ENCODE measurements at places on chromosomes 4 and X. TPM values are rescaled to one million over a fixed set of nuclear protein-coding genes. Genes with fewer than 3 reads are reported as not detected.

SSX2 gene
- total RNA-seq, result not detected

LINC00632 gene
- 56.4 TPM for total RNA-seq

PTCHD1 gene
- total RNA-seq, result 0.11 TPM

IL13RA1 gene
- total RNA-seq, result 48.4 TPM

MAGEA6 gene
- total RNA-seq, result not detected

NXF3 gene
- 0.32 TPM for total RNA-seq

PHOX2B gene
- not detected for total RNA-seq

GRCh38 chrX:129781680-129782495 lies 2.1 kb downstream of the SASH3 start:
- peak; percentile 17 for DNase-seq

GRCh38 chrX:10240918-10241317 lies 84.1 kb downstream of the CLCN4 start:
- no peak for DNase-seq

DNA sequence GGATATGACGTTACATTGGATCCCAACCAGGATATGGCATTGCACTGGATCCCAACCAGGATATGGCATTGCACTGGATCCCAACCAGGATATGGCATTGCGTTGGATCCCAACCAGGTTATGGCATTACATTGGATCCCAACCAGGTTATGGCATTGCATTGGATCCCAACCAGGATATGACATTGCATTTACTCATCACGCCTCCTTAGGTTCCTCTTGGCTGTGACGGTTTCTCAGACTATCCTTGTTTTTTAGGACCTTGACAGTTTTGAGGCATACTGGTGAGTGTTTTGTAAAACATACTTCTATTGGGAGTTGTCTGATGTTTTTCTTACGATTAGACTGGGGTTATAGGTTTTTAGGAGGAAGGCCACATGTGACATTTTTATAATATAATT lies 5.4 kb upstream of the ACSL1 start:
- no peak for DNase-seq

GRCh38 chr4:130563185-130563888 lies 1467.4 kb downstream of the C4orf33 start:
- DNase-seq, result peak; percentile 53

DNA sequence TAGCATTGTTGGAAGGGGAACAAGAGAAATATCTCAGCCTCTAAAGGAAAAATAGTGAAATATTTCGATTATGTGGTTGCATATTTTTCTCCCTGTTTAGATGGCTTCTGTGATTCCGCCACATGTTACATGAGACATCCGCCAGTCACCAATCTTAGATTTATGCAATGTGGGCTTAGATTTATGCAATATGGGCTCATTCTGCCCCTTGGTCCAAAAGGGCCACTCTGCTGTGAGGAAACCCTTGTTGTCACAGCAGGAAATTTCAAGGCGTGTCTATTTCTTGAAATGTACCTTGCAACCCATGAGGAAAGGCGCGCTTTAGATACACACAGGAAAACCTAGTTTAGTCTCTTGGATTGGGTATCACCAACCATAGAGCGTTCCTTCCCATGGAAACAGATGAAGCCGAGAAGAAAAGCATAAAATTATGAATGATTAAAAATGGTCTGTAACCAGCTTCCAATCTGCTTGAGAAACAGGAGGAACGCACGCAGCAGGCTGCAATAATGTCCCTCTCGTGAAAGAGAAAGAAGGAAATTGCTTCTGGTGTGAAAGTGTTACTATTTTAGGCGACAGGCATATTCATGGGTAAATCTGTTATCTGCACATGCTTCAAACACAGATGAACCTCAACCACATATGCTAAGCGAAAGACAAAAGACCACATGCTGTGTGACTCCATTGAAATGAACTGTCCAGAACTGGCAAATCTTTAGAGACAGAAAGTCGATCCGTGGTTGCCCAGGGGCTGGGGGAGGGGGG lies 3.7 kb downstream of the RS1 start:
- DNase-seq, result no peak

- DNase-seq, result no peak
Observed at GRCh38 chr4:40228497-40229365, 31.9 kb downstream of the RHOH start.

- no peak for DNase-seq
Observed at GRCh38 chr4:26793735-26794134, 66.9 kb upstream of the STIM2 start.

DNA sequence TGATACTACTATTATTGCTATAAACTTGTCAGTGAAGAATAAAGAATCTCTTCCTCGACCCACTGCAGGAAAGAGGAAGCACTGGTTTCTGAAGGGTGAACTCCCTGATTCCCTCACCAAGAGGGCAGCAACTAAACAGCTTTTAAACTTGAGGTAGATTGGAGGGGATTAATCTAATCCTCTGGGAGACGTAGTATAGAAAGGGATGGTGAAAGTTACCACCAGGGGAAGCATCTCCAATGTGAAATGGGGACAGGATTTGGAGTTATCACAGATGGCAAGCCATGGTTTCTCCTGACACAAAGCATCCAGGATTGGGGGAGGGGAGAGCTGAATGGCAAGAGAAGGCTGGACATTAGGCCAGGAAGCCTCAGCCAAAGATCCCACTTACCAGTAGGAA lies 62.7 kb upstream of the PTPN13 start:
- no peak for DNase-seq

DNA sequence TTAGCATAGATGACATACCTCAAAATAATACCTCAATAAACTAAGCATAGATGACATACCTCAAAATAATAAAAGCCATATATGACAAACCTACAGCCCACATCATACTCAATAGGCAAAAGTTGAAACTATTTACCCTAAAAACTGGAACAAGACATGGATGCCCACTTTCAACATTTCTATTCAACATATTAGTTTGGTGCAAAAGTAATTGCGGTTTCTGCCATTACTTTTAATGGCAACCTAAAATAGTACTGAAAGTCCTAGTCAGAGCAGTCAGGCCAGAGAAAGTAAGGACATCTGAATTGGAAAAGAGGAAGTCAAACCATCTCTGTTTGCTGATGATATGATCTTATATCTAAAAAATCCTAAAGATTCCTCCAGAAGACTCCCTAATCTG lies 250.4 kb downstream of the RAB28 start:
- no peak for DNase-seq

DNA sequence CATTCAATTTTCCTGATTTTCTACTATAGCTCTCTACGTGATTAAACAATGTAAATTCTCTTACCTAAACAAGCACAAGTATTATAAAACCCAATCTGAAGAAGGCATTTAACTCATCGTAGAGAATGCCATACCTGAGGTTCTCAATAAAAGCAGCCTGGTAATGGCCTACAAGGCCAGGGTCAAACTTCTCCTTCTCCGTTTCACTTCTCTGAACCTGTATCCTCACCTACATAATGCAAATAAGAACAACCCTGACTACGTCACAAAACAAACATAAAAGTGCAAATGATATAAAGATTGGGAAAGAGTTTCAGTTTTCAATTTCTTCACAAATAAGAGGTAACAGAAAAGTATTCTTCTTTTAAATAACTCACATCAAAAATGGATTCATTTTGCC lies 55.6 kb upstream of the STS start:
- no peak for DNase-seq

- DNase-seq, result peak; percentile 21
Observed at GRCh38 chrX:119735467-119735866, 22.9 kb upstream of the SOWAHD start.

- DNase-seq, result no peak
Observed at GRCh38 chrX:113539599-113540356, 699.1 kb upstream of the AMOT start.

- no peak for DNase-seq
Observed at GRCh38 chr4:180491210-180491609, 1752.0 kb upstream of the TENM3 start.

- DNase-seq, result no peak
Observed at GRCh38 chr4:54525602-54526001, 132.2 kb upstream of the KIT start.

GRCh38 chrX:112627206-112627605 lies 52.5 kb downstream of the LHFPL1 start:
- peak; percentile 12 for DNase-seq

DNA sequence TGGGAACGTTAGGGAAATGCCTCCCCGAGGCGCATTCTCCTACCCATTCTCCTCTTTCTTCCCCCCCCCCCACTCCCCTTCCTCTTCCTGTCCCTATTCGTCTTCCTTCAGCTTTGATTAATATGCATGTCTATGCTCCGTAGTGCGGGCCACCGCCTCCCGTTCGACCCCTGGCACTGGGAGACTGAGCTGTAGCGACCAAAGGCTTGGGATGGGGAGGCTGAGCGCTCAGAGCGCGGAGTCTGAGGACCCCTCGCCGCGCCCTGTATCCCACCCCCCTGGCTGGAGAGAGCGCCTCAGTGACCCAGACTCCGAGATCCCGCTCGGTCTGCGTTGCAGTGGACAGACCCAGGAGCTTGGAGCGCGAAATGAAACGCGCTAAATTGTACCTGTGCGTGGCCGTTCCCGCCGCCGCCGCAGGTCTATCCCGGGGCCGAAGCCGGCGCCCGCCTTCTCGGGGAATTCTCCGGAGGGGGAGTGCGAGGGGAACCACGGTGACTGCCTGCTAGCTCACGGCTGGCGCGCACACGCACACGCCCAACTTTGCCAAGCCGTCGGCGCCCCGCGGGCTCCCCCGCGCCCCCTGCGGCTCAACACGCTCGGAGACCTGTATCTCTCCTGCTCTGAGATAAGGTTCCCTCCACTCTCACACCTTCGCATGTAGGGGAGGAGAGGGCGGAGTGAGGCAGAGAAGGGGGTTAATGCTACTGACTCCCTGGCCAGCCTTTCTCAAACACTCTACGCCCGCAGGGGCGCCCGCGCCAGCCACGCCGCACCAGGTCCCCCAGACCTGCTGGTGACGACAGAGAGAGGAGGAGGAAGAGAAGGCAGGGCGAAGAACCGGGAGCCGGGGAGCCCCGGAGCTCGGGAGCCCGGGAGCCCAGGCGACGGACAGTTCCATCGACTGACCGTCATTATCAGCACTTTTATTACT lies 1.5 kb upstream of the PTCHD1 start:
- no peak for DNase-seq

DNA sequence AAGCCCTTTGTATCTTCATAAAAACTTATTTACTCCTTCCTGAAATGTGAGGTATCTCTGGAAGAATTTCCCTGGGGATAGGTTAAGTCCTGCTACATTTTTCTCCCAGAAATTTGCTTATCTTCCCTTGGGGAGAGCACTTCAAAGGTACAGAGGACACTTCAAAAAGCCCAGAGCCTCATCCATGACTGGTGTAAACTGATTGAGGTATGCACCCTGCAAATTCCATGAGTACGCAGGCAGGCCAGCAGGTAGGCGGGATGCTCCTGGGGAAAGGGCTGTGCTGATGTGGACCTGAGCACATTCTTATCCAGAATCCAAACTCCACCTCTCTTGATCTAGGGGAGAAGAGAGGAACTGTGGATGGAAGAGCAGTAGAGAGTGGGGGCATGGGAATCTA lies 26.3 kb upstream of the RASGEF1B start:
- DNase-seq, result no peak

DNA sequence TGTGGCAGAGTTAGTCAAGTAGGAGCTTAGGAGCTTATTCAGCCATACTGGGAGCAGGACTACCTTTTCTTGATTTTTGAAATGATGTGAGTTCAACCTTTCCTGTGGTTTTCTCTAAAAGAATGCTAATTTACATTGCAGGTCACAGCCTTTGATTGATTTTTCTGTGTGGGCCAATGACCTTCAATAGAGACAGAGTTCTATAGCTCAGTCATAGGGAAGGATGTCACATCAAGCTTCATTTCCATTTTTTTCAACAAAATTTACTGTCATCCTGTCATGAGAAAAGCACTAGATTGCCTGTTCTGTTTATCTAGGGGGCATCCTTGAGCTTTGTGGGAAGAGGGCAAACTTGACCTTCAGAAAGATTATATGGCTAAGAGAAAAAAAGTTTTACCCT lies 448.7 kb downstream of the MID1IP1 start:
- DNase-seq, result no peak

DNA sequence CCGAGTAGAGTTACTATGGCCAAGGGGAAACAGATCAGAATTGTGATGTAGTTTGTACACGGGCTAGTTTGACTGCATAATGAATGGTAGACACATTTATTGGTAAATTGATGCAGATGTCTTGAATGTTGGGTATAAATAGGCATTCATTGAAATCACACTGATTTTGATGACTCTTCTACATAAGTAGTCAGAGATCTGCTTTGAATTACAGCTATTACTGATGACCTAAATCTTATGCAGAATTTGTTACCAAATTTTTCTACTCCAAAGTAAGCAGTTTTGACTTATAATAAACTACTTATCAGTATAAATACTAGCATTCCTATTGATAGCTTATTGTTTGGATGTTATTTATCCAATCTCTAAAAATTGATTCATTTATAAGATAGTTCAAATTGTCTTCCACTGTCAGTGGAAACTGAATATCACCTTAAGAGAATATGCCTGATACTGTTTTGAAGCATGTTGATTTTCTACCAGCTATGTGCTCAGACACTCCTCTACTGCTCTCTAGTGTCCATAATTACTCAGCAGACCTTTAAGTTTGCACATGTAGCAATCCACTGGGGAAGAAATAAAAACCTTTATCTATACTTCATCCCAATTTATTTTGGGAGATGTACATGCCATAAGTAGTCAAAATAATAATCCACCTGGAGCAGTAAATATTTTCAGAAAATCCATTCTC lies 120.3 kb downstream of the RASL11B start:
- no peak for DNase-seq

GRCh38 chr4:3461515-3462291 lies 1.4 kb upstream of the DOK7 start:
- DNase-seq, result peak; percentile 81

Data from psoas muscle (tissue), 8 donors.